Activated CD4-positive, alpha-beta T cell treated with anti-CD3 and anti-CD28 coated beads, Interleukin-2, amount 10 ng/mL, durations not matched to agents 7 days and 5 days (primary cell): ENCODE measurements at places on chromosomes 6 and 20. TPM values are rescaled to one million over a fixed set of nuclear protein-coding genes. Genes with fewer than 3 reads are reported as not detected.

- no peaks in the 10 kb centered on the region for H3K36me3 ChIP-seq
- no peaks in the 10 kb centered on the region for H3K4me1 ChIP-seq
- no peak for DNase-seq
- H3K4me3 ChIP-seq, result no peak overlapping the region
Observed at GRCh38 chr6:18021166-18021850, 33.9 kb upstream of the KIF13A start.

Gene MYMX
- not detected for total RNA-seq

DNA sequence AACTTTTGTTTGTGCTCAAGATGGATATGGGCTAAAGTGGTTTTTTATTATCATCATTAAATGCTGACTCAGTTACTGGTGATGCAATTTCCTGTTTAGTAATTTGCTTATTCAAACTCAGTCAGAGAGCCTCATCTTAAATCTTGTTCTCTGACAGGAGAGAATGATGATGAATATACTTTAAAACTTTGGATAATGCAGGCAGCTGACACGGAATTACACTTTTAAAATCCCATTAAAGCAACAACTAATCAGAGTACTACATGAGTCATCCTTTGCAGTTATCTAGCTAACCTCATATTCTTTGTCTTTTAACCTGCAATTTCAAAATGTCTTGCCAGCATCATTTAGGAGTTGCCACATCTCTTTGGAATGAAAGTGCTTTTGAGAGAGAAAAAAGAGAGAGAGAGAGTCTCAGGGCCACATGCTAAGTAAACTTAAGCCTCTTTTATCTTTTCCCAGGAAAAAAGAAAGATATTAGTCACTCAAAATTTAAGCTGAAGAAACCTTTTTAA lies 9.2 kb upstream of the C6orf141 start:
- peaks cover 9% of the 10 kb centered on the region for H3K27me3 ChIP-seq
- no peak overlapping the region for H3K27ac ChIP-seq
- DNase-seq, result no peak
- H3K4me1 ChIP-seq, result no peaks in the 10 kb centered on the region
- H3K4me3 ChIP-seq, result no peak overlapping the region
- no peaks in the 10 kb centered on the region for H3K36me3 ChIP-seq

DNA sequence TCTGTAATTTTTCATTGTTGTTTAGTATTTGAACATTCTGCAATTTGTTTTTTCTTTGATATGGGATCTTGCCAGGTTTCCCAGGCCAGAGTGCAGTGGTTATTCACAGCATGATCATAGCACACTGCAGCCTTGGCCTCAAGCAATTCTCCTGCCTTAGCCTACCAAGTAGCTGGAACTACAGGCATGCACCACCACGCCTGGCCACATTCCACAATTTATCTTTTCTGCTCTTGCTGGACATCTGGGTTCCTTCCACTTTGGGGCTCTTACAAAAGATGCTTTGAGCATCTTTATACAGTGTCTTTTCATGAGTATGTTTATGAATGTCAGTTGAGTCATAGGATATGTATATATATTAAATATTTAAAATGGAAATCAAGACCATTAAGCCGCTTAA lies 42.0 kb downstream of the PGM3 start:
- no peak overlapping the region for H3K27ac ChIP-seq
- H3K4me3 ChIP-seq, result no peak overlapping the region
- H3K36me3 ChIP-seq, result peaks cover 6% of the 10 kb centered on the region
- no peaks in the 10 kb centered on the region for H3K4me1 ChIP-seq
- DNase-seq, result no peak

- H3K27ac ChIP-seq, result no peak overlapping the region
- no peaks in the 10 kb centered on the region for H3K36me3 ChIP-seq
- DNase-seq, result no peak
- H3K4me3 ChIP-seq, result no peak overlapping the region
Observed at GRCh38 chr6:122207794-122208193, 191.7 kb upstream of the HSF2 start.

GRCh38 chr20:35556871-35557270 lies 15.0 kb downstream of the ERGIC3 start:
- no peak overlapping the region for H3K4me3 ChIP-seq
- no peaks in the 10 kb centered on the region for H3K4me1 ChIP-seq
- peaks cover 8% of the 10 kb centered on the region for H3K36me3 ChIP-seq
- no peak for DNase-seq
- no peak overlapping the region for H3K27ac ChIP-seq

DNA sequence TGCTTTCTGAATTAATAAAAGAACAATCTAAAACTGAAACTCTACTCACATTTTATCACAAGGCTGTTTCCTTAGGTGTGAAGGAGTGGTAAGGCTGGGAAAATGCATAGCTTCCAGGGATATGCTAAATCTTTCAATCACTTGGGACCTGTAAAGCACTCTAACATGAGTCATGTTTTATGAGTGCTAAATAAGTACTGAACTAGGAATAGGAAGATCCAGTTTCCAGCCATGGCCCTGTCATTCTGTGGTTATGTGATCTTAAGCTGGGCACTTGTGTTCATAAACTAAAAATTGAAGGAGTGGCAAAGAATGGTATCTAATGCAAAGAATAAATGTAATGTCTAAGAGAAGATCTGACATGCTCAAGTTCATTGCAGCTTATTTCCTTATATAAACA lies 6.1 kb upstream of the TMEM200A start:
- H3K4me3 ChIP-seq, result no peak overlapping the region
- peaks cover 5% of the 10 kb centered on the region for H3K4me1 ChIP-seq
- no peak for DNase-seq
- peaks cover 29% of the 10 kb centered on the region for H3K27me3 ChIP-seq

DNA sequence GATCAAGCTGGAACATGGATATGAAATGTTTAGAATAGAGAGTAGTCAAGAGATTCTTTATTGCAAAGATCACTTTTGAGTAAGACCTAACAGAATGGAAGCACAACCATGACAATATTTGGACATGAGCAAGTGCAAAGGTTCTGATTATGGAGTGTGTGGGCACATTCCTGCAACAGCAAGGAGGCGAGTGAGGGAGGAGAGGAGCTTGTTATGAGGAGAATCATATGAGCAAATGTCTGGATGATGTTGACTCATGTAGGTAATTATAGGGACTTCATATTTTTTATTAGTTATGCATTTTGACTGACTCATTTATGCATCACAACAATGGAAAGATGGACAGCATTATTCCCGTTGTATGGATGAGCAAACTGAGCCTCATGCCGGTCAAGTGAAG lies 100.8 kb upstream of the SLC35B3 start:
- DNase-seq, result no peak
- no peak overlapping the region for H3K27ac ChIP-seq
- no peaks in the 10 kb centered on the region for H3K27me3 ChIP-seq
- no peaks in the 10 kb centered on the region for H3K36me3 ChIP-seq

Gene NRSN1
- total RNA-seq, result not detected

DNA sequence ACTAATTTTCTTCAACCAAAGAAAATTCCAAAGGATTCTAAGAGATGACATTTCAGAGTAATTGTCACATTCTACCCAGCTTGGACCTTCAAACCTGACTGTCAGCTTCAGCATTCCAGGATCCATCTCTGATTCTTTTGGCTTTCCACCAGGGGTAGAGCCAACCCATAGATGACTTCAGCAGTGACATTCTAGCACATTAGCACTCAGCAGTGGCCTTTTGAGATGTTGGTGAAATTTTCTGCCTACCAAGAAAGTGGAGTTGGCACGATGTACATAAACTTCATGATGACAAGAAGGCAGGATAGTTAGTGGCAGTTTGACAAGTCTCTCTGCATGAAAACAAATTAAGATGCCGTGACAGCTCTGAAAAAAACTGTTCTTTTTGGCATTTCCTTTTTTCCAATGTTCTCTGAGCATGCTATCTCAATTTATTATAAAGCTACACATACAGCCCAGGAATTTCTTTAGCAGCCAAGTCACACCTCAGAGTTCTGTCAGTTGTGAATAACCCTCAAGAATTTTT lies 466.5 kb upstream of the RNF217 start:
- H3K4me3 ChIP-seq, result no peak overlapping the region
- no peak for DNase-seq
- H3K4me1 ChIP-seq, result no peaks in the 10 kb centered on the region
- H3K27ac ChIP-seq, result no peak overlapping the region
- H3K27me3 ChIP-seq, result no peaks in the 10 kb centered on the region

DNA sequence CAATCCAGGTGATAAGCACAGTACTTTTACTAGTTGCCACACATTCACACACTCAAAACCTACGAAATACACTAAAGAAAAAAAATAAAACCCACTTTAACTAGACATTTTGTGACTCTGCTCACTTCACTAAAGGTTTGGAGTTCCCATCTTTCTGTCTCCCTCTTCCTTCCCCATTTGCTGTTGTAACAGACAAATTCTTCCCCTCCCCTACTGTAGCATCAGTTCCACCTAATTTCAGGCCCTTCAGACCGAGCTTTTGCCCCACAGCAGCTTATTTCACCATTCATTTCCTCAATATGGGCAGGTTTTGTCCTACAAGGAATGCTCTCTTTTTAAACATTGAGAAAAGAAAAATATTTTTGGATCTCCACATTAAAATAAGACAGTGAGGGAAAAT lies 31.3 kb upstream of the MRAP2 start:
- DNase-seq, result no peak
- no peaks in the 10 kb centered on the region for H3K36me3 ChIP-seq
- no peaks in the 10 kb centered on the region for H3K4me1 ChIP-seq
- no peak overlapping the region for H3K27ac ChIP-seq

- H3K36me3 ChIP-seq, result no peaks in the 10 kb centered on the region
- peaks cover 41% of the 10 kb centered on the region for H3K27me3 ChIP-seq
- no peak overlapping the region for H3K27ac ChIP-seq
- DNase-seq, result no peak
- peaks cover 9% of the 10 kb centered on the region for H3K4me1 ChIP-seq
Observed at GRCh38 chr6:125154118-125154760, 666 bp downstream of the TPD52L1 start.

GRCh38 chr6:32107406-32107805 lies 1.7 kb downstream of the TNXB start:
- H3K4me3 ChIP-seq, result no peak overlapping the region
- H3K4me1 ChIP-seq, result peaks cover 7% of the 10 kb centered on the region
- H3K27ac ChIP-seq, result no peak overlapping the region

DNA sequence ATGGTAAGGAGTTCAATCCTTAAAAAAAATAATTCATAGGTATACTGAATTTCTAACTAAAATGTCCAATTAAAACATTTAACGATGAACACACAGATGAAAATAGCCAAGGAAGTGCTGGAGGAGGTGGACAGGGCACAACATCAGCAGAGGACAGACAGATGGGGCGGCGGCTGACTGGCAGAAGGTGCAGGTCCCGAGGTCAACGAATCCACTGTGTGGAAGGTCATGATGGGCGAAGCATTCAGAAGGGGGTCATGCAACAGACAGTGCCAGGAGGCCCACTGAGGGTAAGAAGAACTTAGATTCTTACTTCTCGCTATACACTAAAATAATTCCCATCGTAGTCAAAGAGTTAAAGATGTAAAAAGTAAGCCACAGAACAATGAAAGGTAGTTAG lies 34.2 kb upstream of the FRMD1 start:
- H3K27me3 ChIP-seq, result no peaks in the 10 kb centered on the region
- no peak for DNase-seq
- H3K27ac ChIP-seq, result no peak overlapping the region
- H3K4me3 ChIP-seq, result no peak overlapping the region
- H3K4me1 ChIP-seq, result no peaks in the 10 kb centered on the region

Gene SEMG1
- total RNA-seq, result not detected

- peaks cover 10% of the 10 kb centered on the region for H3K27me3 ChIP-seq
- DNase-seq, result no peak
- H3K36me3 ChIP-seq, result no peaks in the 10 kb centered on the region
- H3K27ac ChIP-seq, result no peak overlapping the region
- no peak overlapping the region for H3K4me3 ChIP-seq
Observed at GRCh38 chr20:48406912-48407340, 420.9 kb downstream of the PREX1 start.

DNA sequence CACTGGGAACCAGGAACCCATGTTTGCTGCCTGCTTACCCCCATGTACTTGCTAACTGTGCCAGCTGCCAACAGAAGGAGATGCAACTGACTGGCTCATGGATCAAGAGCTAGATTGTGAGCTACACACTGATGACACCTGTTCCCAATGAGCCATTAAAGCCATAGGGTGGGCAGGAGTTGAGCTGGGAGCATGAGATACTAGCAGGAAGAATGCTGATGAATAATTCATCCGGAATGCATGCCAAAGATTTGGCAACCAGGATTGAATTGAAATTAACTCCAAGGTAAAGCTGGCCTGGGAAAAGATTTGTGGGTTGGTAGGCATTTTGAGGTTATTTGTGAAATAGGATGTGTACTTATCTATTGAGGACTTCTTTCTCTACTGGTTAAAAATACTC lies 631.1 kb downstream of the KIF16B start:
- no peak overlapping the region for H3K4me3 ChIP-seq
- H3K27me3 ChIP-seq, result no peaks in the 10 kb centered on the region
- no peak for DNase-seq
- no peaks in the 10 kb centered on the region for H3K4me1 ChIP-seq
- no peaks in the 10 kb centered on the region for H3K36me3 ChIP-seq

DNA sequence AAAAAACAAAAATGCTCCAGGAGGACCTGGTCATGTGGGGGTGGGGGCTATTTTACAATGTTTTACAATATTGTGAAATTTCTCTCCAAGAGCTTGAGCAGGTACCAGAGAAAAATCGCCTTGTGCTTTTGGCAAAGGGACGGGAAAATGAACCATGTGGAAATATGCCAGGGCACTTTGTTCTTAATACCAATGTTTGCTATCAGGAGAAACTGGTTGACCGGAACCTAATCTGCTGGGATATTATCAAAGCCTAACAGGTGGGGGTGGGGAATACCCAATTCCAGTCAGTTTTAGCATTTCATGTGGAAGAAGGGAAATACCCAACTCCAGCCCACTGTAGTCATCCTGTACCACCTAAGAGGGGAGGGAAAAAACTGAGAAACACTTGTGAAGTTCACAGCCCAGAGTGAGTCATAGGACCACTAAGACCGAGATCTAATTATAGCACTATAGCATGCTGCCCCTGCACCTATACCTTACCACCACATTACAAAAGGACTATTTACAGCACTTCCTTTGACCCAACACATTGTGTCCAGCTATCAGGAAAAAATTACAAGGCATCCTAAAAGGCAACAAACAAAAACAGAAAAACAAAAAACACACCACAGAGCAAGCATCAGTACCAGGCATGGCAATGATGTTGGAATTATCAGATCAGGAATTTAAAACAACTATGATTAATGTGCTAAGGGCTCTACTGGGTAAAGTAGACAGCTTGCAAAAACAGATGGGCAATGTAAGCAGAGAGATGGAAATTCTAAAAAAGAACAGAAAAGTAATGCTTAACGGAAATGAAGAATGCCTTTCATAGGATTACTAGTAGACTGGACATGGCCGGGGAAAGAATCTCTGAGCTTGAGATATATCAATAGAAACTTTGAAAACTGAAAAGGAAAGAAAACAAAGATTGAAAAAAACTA lies 84.1 kb upstream of the POPDC3 start:
- H3K36me3 ChIP-seq, result no peaks in the 10 kb centered on the region
- H3K27ac ChIP-seq, result no peak overlapping the region
- peaks cover 7% of the 10 kb centered on the region for H3K27me3 ChIP-seq
- no peak for DNase-seq
- no peaks in the 10 kb centered on the region for H3K4me1 ChIP-seq

Gene DUSP15
- total RNA-seq, result not detected

- DNase-seq, result no peak
- H3K4me1 ChIP-seq, result peaks cover 18% of the 10 kb centered on the region
- peaks cover 43% of the 10 kb centered on the region for H3K27me3 ChIP-seq
- H3K27ac ChIP-seq, result no peak overlapping the region
- peaks cover 4% of the 10 kb centered on the region for H3K36me3 ChIP-seq
- H3K4me3 ChIP-seq, result no peak overlapping the region
Observed at GRCh38 chr6:82367704-82368103, 4.1 kb downstream of the TPBG start.
